ENCODE measurements at places on chromosomes 3 and 15.

GRCh38 chr3:153840487-153840886, 280.7 kb upstream of the ARHGEF26 start:
- no peak for DNase-seq

GRCh38 chr3:190984502-190985244, 122.2 kb upstream of the GMNC start:
- DNase-seq: no peak

DNA sequence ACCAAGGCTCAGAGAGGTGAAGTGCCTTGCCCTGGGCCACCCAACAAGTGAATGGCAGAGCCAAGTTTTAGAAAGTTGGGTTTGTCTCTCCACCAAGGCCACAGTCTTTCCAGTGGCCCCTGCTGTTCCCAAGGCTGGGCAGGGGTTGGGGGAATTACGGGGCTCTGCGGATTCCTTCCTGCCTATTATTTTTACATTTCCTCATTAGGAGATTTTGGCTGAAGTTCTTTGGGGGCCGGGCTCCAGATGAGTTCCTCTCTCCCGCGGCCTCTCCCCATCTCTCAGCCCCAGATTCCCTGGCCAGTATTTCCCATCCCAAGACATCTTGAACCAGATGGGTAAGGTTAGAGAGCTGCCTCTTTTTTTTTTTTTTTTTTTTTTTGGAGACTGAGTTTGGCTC, 44.0 kb upstream of the SMAD6 start:
- DNase-seq: no peak

DNA sequence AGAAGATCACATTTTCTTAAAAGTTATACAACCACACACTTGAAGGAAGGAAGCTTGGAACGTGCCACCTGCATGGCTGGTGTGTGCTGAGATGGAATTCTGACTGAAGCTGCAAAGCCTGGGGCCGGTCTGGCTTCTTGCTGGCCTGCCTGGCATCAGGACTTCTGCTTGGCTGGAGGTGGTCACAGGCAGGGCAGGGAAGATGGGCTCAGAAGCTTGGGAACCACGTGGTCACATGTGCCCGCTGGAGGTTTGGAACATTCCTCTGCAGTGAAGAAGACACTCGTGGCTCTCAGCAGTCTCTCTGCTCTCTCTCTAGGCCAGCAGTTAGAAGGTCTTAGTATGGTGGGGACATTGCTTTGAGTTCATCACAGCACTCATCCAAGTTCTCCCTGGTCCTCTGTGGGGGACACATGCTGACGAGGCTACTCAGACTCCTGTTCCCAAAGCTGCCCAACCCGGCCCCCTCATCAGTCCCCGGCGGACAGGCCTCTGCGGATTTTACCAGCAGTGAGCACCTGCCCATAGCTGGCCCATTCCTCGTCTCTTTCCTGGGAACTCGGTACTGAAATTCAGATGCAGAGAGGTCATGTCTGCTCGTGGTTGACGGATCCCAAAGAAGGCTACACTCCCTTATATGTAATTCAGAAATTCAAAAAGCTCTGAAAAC, 229.0 kb downstream of the ADAMTS17 start:
- DNase-seq: no peak

- peak; percentile 67 for DNase-seq
These were observed 9.3 kb downstream of the ARIH2 start for GRCh38 chr3:48927928-48928327.

DNA sequence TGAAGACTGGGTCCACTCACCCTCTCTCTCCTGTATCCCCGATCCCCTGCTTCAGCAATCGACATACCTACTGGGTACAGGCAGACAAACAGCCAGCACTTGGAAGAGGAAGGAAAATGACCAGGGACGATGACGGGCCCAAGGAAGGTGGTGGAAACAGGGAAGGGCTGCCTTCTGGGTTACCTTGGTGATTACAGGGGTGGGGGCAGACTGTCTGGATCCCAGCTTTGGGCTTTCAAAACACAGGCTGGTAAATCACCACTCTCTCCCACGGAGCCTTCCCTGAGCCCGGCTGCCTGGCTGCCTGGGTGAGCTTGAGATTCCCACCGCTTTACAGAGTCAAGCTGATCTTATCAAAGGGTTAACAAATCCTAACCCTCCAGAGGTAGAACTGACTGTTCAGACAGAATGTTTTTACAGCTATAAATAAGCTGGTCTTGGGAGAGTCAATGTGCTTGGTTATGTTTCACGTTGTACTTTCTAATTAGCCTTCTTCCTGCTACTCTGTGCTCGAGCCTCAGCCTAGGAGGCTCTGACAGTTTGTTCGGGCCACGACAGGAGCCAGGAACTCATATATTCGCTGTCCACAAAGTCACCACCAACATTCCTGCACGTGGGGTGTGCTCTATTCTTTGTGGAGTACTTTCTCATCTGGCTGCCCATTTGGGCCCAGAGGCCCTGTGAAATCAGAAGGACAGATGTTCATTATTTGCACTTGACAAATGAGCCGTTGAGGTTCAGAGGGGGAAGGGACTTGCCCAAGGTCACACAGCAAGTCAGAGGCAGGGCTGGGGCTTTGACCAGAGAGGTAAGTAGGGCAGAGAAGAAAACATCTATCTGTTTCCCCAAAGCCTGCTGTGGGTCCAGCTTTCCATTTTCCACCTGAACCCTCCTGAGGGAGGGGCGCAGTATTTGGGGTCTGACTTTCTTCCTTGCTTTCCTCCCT, 63.5 kb downstream of the FEM1B start:
- no peak for DNase-seq

DNA sequence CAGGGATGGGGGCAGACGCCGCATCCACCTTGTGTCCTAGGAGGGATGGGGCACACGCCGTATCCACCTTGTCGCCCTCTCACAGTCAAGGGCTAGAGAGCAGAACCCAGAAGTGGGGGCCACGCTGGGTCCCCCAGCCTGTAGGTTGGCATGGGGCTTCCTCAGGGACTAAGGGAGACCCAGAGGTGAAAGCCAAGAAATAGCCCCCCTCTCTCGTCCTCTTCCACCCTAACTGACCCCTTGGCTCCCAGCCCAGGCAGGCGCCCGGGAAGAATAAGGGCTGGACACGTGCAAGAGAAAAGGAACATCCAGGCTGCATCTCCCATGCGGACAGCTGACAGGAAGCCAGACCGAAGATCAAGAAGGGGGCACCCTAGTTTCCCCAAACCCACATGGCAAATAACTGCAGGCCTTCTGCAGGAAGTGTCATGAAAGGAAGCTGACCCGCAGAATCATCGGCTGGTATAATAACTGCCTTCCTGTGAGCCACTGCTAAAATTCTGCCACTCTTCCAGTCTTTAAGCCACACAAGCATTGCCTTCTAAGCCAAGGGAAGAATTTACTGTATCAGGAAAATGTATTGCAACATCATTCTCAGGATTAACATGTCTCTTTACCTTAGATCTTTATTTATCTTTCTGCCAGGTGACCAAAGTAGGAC, 38.5 kb upstream of the TFRC start:
- DNase-seq: peak; percentile 94

DNA sequence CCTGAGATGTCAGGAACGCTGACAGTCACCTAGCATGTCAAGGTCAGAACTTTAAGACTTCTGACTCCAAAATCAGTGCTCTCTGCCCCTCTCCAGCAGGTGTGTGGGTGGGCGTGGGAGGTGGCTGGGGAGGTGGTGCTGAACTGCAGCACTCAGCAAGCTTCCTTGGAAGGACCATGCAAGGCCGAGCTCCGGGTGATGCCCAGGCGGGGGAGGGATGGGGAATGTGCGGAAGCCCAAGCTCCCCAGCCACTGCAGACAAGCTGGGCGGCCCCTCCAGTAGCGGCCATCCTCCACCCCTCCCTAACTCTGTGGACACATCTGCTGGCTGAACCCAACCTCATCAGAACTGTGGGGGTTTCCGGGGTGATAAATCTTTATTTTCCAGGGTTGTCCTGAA, 296.6 kb downstream of the TLE3 start:
- no peak for DNase-seq

- no peak for DNase-seq
These were observed 161.6 kb downstream of the GAP43 start for GRCh38 chr3:115784739-115785536.

DNA sequence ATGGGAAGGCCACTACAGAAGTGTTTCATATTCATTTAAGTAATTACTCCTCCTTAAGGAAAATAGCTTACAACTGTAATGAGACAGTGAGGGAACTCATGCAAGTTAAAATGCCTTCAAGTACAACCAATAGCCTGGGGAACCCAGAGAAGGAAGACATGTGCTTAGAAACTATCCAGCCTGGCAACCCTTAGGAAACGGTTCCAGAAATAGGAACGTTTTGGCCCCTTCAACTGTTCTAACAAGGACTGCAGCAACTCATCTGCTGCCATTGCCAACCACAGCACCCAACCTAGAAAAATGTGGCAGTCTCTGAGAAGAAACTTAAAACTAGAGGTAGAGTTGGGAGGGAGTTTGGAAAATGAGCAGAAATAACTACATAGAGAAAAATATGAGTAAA, 147.5 kb upstream of the STRIT1 start:
- no peak for DNase-seq

- DNase-seq: peak; percentile 32
These were observed 127.0 kb downstream of the TFDP2 start for GRCh38 chr3:142022381-142022780.

- no peak for DNase-seq
These were observed 222.7 kb upstream of the PLSCR5 start for GRCh38 chr3:146827836-146828235.

DNA sequence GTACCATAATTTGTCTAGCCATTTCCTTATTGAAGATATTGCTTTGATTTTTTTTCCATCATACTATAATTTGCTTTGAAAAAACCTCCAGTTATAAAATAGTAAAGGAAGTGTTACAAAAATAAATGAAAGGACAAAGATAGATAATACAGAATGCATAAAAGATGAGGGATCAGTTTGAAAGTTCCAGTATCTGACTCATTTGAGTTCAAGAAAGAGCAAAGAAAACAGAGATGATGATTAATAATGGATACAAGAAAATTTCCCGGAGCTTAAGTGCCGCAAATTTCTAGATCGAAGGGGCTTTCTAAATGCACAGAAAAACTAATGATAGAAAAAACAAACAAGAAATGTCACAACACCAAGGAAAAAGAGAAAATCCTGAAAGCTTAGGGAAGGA, 4.3 kb downstream of the WDR48 start:
- DNase-seq: no peak

- no peak for DNase-seq
These were observed 2.4 kb downstream of the VGLL4 start for GRCh38 chr3:11641316-11641682.

DNA sequence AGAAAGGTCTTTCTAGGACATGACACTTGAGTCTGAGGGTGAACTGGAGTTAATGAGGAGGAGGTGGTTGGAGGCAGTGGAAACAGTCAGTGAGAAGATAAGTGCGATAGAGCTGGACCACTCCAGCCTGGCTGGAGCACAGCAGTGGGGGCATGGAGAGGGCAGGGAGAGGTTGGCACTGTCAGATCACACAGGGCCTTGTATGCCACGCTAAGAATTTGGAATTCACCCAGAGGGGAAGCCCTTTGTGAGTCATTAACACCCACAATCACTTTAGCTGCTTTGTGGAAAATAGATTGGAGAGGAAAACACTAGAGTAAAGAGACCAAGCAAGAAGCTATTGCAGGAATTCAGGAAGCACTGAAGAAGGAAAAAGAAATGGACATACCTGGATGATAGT, 83.3 kb downstream of the ZNF621 start:
- no peak for DNase-seq
